ENCODE measurements at places on chromosomes 3 and 15. TPM values are rescaled to one million over a fixed set of nuclear protein-coding genes. Genes with fewer than 3 reads are reported as not detected.

DNA sequence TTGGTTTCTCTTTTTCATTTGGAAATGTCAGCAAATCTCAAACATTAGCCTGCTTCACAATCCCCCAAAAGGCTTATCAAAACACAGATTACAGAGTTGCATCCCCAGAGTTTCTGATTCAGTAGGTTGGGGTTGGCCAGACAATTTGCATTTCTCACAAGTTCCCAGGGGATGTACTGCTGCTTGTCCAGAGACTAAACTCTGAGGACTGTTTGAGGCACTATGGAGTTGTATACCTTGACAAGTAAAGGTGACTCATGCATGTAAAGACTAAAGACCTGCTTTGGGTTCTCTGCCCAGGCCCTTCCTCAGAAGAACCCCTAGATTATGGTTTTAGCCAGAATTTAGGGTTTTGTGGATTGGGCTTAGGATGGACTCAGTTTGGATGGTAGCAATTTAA is 151.1 kb upstream of the ARHGEF26 start:
- no peak for DNase-seq

DNA sequence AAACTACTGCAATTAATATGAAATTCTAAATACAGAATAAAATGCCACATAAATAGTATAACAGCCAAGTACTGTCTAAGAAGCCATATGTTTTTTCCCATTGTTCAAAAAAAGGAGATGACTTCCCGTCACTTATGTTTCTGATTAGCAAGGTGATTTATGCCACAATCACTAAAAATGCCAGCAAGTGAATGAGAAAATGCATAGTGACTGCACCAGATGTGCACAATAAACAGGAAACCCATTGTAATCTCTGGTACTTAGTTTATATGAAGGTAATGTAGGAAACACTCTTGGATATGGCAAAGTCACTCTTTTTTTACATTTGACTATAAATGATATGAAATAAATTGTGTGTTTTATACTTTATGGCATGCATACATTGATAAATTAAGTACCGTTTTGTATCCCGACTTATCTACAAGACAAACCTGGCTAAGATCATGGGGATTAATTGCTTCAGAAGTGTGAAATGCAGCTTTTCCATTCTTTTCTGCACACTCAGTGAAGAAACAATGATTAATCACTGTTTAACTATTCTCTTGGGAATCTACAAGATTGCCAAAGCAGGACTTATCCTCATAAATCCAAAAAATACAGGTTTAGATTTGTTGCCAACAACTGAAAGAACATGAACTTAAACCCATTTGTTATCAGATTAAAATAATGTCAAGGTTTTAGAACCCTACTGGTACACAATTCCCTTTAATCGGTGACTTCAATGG is 164.5 kb downstream of the TBC1D5 start:
- no peak for DNase-seq

Gene CCDC39
- 0.86 TPM for total RNA-seq

Gene TPRG1
- 10.4 TPM for total RNA-seq

GRCh38 chr3:18533039-18533438 is 107.9 kb upstream of the SATB1 start:
- no peak for DNase-seq

- DNase-seq, result no peak
These were observed 35.7 kb downstream of the RBPMS2 start for GRCh38 chr15:64739577-64740143.

DNA sequence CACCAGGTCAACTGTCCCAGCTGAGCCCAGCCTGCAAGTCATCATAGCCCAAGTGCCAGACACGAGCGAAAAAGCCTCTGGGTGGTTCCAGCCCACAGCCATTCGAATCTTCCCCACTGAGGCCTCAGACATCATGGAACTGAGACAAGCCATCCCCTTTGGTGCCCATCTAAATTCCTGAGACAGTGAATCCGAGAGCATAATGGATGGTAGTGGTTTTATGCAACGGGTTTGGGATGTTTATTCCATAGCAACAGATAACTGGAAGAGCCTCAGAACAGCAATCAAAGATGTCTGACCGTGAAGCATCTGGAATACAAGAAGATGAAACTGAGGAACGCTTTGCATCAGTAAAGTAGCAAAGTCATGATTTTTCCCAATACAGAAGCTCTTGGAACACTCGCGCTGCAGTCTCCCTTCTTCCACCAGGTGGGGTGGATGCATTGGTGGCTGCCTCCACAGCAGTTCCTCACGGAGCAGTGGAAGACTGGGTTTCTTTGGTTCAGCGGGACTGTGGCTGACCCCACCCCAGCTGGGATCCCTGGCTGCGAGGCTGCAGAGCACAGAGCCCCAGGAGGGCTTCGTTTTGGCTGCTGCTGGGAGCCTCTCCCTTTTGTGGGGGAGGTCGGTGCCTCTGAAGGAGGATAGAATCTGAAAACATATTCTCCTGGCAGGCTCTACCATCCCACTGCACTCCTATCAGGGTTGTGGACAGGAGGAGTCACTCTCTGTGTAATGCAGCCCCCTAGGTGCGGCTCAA is 26.4 kb upstream of the PDE8A start:
- peak; percentile 83 for DNase-seq

Gene GREM1
- 2.0 TPM for total RNA-seq

DNA sequence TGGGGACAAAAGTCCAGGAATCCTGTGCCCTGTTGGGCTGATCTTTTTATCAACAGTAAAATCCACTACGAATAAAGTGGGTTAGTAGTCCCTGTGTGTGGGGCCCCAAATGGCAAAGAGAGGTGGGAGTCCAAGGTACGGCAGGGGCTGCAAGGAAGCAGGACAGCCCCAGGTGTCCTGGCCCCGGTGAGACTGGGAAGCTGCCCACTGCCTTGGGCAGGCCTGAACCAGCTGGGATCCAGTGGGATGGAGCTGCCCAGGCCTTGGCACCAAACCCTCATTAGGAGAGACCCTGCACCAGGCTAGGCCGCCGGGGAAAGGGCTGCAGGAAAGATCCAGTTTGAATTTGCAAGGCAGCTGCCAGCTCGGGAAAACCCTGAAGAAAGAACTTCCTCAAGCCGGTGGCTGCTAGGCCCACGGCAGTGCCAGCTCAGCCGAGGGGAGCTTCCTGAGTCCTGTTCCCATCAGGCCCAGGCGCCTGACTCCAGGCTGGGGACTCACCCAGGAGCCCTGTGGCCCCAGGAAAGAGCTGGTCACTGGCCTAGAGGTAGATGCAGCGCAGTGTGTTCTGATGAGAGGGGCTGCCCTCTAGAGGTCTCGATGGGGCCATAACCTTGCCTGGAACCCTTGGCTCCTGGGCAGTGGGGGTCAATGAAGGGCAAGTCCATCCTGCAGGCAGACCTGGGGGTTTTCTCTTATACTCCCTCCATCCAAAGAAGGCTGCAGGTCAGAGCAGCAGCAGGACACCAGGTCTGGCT is 14.4 kb upstream of the GNAI2 start:
- no peak for DNase-seq

DNA sequence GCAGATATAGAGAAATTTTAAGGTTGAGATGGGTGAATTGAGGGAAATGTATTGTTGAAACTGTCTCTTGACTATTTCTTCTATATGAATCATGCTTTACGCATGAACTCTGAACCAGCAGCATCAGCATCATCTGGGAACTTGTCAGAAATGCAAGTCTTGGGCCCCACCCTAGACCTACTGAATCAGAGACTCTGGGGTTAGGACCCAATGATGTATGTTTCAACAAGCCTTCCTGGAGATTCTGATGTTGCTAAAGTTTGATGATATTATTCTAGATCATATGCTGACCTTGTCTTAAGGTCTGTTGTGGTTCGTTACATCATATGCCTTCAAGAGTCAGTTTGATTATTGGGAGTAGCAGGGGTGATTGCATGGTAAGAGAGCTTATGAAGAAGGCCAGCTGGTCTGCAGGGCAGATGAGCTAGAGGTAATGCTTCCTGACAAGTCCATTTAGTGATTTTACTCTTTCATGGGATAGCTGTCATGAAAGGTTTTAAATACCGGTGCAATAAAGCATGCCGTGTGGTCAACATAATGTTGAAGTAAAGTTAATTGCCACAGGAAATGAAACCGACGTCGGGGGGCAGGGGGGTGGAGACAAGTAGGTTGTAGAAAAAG is 152.4 kb upstream of the MRPL3 start:
- DNase-seq, result no peak

Gene DAZL
- not detected for total RNA-seq

- no peak for DNase-seq
These were observed 14.8 kb upstream of the UBE2Q2 start for GRCh38 chr15:75828429-75828828.

DNA sequence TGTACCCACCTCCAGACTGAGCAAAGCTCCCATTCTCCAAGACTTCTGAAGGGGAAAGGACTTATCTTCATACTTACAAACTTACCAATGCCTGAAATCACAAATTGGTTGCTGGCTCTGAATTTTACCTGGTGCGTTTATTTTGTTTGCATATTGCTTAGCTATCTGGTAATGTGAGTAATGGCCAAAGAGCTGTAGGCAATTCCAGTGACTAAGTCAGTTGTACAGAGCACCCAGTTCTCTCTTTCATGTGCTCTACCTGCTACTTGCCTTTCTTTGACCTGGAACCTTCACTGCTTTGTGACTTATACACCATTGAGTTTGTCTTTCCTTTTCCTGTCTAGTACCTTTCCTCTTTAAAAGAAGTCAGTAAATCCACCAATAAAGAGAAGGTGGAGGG is 755.9 kb upstream of the LMCD1 start:
- DNase-seq, result no peak
